ENCODE measurements at places on chromosomes 5 and 9. TPM values are rescaled to one million over a fixed set of nuclear protein-coding genes. Genes with fewer than 3 reads are reported as not detected.

The ASS1 gene
- 146 TPM for polyA plus RNA-seq

The SLC4A9 gene
- not detected for polyA plus RNA-seq

The PCDHGA3 gene
- polyA plus RNA-seq, result 4.4 TPM

The HAPLN1 gene
- polyA plus RNA-seq, result 0.39 TPM

The IFNB1 gene
- not detected for polyA plus RNA-seq

The FAM221B gene
- not detected for polyA plus RNA-seq

The NR5A1 gene
- polyA plus RNA-seq, result not detected

The FAM193B gene
- polyA plus RNA-seq, result 21.6 TPM

The NRG2 gene
- 1.6 TPM for polyA plus RNA-seq

The GNA14 gene
- 1.7 TPM for polyA plus RNA-seq

The CDC20B gene
- polyA plus RNA-seq, result 0.15 TPM

The GMCL2 gene
- polyA plus RNA-seq, result not detected

The C5orf63 gene
- polyA plus RNA-seq, result 2.8 TPM

The ACTBL2 gene
- polyA plus RNA-seq, result not detected

The PCDHGC3 gene
- 246 TPM for polyA plus RNA-seq

The THBS4 gene
- 16.0 TPM for polyA plus RNA-seq

The SLC6A3 gene
- 3.6 TPM for polyA plus RNA-seq

The SWI5 gene
- 56.7 TPM for polyA plus RNA-seq

The CBY3 gene
- polyA plus RNA-seq, result not detected

The ACOT12 gene
- not detected for polyA plus RNA-seq

The UBLCP1 gene
- polyA plus RNA-seq, result 7.2 TPM

The WDR38 gene
- not detected for polyA plus RNA-seq

All from brain (organoid and tissue), 16 donors.